ENCODE measurements at places on chromosomes 11 and 22.

DNA sequence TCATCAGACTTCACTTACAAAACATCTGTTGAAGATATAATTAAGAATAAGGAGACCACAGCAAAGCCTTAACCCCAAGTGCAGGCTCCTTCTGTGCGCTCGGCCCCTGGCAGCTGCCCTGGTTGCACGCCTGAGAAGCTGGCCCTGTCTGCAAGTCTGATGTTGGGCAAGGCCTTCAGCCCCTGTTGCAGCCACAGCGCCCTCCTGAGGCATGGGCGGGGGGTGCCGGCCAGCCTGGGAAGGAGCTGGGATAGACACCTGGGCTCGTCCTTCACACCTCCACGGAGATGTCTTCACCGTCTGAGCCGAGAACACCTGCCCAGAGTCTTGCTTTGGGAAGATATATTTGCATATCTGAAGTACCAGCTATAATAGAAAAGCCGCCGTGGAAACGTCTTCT lies 104.1 kb downstream of the MPPED1 start:
- DNase-seq: no peak

DNA sequence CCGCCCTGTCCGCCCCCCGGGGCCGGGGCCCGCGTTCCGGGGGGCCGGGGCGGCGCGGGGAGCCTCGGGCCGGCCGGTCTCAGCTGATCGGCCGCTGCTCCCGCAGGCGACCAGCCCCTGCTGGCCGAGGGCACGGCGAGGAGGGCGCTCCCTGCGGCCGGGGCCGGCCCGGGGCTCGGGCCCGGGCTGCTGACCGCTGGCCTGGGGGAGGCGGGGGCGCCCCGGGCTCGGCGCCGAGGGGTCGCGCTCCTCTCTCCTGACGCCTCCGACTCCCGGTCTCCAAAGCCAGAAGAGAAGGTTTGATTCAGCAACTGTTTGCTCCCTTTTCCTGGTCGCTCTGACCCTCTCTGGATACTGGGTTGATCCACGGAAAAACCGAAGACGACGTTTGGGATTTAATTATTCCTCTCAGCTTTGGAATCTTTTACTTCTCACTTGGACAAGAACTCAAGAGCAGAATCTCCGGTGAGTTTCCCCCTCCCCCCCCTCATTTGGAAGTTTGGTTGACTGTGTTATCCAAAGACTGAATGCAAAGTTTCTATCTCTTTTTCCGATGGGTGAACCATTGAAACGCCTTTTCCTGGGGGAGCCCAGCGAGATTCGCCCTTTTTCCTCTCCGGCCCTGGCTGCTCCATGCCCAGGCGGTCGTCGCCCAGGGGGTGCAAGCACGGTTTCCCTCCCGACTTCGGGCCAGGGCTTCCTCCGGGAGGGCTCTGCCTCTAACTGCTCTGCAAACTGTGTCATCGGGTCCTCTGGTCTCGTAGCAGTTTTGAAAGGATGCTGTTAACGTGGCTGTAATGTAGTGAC lies 725 bp downstream of the KDM2A start:
- peak; percentile 16 for DNase-seq

- DNase-seq: no peak
These were observed 25.0 kb downstream of the SWAP70 start for GRCh38 chr11:9688716-9689511.

- no peak for DNase-seq
These were observed 24.5 kb upstream of the CCDC134 start for GRCh38 chr22:41775976-41776375.

- no peak for DNase-seq
These were observed 117.6 kb upstream of the FGF3 start for GRCh38 chr11:69936771-69937170.

GRCh38 chr11:1148752-1149180 lies 9.0 kb upstream of the MUC5AC start:
- DNase-seq: no peak

- DNase-seq: no peak
These were observed 126.9 kb upstream of the NCAM1 start for GRCh38 chr11:112834277-112834755.

DNA sequence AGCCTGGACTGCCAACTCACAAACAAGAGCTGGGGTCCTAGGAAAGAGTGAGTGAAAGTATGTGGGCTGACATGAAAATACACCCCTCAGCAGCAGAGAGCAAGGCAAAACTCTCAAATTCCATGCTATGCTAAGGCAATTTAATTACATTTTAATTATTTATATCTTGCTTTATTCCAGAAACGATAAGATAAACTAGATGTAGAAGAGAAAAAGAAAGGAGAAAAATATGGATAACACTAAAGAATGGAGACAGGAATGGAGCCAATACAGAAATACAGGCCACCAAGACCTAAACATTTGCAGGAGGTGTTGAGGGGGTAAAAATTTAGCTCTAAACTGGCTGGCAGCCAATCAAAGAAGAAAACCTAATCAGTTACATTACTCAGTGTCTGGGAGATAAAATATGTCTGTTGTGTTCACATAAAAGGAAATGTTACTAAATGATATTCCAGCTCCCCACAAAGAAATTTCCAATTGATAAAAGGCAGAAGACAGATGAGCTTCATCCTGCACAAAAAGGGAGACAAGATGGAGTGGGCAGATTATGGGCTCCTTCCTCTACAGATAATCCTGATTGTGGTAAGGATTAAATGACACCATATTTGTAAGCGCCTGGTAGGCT lies 223.5 kb upstream of the BLID start:
- DNase-seq: no peak

- DNase-seq: no peak
These were observed 573.6 kb downstream of the INSC start for GRCh38 chr11:15688351-15688792.

DNA sequence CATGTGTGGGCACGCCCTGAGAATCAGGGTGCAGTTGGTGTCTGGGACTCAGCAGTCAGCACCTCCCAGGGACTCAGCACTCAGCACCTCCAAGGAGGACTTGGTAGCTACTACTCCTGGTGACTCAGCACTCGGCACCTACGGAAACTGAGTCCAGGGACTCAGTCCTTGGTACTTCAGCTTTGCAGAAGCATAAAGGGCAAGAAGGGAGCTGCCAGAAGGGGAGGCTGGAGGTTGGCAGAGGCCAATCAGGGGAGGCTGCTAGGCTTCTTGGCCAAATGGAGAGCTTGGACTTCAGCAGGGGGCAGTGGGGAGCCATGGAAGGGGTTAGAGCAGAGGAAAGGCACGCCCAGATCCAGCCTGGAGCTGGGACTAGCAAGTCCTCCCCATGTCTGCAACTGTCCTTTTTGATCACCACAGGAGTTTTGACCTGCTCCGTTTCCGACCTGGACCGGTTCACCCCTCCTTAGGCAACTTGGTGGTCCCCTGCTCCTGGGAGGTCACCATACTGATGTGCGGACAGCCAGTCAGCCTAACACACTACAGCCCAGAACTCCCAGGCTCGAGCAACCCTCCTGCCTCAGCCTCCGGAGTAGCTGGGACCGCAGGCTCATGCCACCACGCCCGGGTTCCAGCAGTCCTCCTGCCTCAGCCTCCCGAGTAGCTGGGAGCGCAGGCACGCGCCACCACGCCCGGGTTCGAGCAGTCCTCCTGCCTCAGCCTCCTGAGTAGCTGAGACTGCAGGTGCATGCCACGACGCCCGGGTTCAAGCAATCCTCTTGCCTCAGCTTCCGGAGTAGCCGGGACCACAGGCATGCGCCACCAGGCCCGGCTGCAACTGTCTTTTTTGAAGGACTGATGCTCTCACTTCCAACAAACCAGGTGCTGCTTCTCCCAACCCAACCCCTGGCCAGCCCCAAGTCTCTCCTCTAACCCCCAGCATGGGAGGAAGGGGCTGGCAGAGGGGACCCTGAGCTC lies 1.5 kb downstream of the ANO9 start:
- DNase-seq: no peak

GRCh38 chr11:97537407-97538150 lies 1147.8 kb downstream of the JRKL start:
- no peak for DNase-seq

GRCh38 chr11:62260261-62260953 lies 9.6 kb upstream of the SCGB2A2 start:
- DNase-seq: no peak

DNA sequence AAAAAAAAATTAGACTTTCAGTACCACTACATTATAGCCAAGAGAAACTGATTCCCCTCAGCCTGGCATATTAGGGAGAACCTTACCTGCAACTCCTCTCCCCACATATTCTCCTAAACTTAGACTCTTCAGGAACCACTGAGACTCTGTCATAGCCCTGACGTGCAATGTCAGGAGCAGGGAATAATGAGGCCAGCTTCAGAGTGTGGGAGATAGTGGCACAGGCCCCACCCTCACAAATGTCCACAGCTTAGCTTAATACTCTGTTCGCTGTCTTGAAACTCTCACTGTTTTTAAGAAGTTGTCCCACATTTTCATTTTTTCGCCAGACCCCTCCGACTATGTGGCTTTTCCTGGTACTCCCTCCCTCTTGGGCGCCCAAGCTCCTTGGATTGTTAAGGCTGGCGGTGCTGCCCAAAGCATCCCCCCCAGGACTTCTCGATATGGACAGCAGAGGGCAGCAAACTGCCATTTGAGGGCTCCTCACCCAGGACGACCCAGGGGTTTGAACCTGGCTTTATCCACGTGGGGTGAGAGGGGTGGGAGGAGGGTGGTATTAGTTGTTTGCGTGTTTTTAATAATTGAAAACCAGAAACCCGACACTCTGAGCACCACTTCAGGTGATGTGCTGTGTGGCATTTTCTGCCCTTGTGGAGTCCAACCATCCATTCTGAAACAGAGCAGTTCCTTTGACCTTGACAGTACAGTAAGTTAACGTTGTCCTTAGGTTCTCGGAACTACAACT lies 45.2 kb upstream of the RASSF10 start:
- peak; percentile 46 for DNase-seq

GRCh38 chr22:27627444-27627833 lies 174.1 kb downstream of the MN1 start:
- DNase-seq: no peak

DNA sequence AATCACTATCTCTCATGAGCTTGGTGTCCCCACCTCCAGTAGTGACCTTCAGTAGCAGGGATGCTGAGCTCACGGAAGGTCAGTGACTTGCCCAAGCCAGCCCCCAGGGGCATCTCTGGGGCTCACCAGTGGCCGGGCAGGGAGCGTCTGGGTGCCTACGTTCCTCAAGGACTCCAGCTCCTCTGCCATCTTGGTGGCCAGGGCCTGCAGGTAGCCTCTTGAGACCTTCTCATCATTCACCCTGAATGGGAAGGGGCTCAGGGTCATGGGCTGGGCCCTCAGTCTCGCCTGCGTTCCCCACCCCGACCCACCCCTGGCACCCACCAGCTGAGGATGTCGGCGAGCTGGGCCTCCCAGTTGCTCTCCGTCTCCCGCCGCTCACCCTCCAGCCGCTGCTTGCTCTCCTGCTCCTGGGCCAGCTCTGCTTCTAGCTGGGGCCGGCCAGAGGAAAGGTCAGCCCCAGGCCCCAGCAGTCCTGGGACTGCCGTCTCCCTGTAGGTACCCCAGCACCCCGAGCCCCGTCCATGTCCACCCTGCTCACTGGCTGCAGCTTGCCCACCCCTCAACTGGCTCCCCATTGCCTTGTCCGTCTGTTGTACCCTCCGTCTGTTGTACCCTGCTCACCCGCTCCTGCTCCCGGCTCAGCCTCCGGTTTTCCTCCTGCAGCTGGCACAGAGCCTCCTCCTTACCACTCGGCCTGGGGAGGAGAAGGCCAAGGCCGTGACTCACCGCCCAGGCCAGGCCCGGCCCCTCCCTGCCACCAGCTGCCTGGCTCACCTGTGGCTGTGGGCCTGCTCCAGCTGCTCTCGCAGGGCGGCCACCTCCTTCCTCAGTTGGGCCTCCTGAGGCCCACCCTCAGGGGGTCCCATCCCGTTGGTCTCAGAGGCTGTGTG lies 9.5 kb downstream of the CDC42BPG start:
- DNase-seq: no peak

DNA sequence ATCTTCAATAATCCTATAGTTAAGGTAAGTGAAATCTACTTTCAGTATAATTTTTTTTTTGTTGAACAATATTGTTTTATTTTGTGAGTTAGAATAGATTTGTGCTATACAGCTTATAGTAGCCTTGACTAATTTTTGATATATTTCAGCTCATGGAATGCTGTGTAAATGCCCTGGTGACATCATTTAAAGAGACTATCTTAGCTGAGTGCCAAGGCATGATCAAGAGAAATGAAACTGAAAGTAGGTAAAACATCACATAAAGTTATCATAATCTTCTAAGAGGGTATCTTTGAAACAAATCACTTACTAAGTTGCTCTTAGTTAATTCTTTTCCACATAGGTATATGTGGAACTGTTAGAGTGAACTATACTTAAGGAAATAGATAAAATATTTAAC lies 51.4 kb upstream of the ACAT1 start:
- no peak for DNase-seq

DNA sequence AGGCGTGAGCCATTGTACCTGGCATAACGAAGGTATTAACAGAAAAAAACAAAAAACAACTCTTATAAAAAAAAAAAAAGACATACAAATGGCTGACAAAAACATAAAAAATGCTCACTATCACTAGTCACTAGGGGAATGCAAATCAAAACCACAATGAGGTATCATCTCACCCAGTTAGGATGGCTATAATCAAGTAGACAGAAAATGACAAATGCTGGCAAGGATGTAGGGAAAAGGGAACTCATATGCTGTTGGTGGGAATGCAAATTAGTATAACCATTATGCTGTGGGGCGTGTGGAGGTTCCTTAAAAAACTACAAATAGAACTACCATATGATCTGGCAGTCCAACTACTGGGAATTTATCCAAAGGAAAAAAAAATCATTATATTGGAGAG lies 17.0 kb downstream of the THY1 start:
- no peak for DNase-seq

DNA sequence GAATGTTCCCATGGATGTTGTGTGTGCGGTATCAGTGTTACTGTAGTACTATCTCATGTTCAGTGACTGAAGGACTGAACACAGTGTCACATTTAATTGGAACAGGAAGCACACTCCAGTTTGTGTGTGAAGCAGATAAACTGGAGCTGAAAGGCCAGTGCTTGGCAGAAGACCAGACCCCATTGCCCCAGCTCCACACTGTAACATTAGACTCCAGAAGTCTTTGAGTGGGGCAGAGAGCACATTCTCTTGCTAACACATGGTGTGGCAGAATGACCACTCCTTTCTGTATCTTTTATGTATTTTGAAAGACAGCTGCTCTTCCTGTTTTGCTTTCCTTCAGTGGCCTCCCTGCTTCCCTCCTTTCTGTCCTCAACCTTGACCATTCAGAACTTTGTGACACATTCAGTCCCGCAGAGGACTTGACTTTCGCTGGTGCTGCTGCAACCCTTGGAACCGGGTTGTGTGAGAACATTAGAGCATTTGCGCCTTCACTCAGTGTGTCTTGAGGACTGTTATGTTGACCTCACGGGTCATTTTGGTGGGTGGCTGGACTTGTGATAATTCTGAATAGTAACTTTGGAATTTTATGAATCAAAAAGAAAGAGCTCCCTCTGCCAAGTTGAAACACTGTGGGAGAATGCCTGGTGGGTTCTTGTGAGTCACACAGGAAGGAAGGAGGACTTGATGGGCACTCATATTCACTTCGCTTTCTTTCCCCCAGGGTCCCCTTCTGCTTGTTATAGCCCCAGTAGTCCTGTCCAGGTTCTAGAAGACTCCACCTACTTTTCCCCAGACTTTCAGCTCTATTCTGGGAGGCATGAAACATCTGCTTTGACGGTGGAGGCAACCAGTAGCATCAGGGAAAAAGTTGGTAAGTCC lies 26.4 kb downstream of the AMOTL1 start:
- DNase-seq: no peak
